Right atrium auricular region (tissue), 2 donors: ENCODE measurements at places on chromosomes 11 and 22. TPM values are rescaled to one million over a fixed set of nuclear protein-coding genes. Genes with fewer than 3 reads are reported as not detected.

DNA sequence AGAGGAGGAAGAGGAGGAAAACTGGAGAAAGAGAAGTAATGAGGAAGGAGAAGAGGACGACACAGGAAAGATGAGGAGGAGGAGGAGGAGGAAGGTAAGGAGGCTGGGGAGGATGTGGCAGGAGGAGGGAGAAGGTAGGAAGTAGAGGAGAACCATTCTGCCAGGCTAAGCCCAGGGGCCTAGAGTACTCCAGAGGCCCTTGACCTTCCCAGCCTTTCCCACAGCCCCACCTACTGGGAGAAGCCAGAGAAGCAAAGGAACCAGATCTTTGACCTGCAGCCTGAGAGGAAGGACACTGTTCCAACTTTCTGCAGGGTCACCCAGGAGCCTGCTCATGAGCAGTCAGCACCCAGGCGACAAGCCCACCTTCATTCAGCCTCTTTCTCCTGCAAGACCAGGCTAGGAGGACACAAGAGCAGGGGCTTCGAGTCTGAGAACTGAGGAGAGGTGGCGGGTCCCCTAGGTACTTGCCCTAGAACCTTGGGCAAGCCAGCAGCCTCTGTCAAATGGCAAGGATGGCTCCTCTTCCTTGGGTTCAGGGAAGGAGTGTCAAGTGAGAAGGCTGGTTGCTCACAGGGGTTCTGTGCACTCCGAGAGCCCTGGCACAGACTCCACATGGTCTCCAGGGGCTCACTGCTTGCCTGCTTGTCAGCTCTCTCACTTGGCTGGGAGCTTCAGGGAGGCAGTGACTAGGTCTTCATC, 27.9 kb upstream of the OAF start:
- no peak overlapping the region for H3K4me3 ChIP-seq
- H3K27ac ChIP-seq, result peak overlapping the region; percentile 70
- H3K4me1 ChIP-seq, result no peaks in the 10 kb centered on the region
- no peaks in the 10 kb centered on the region for H3K27me3 ChIP-seq
- H3K36me3 ChIP-seq, result no peaks in the 10 kb centered on the region

DNA sequence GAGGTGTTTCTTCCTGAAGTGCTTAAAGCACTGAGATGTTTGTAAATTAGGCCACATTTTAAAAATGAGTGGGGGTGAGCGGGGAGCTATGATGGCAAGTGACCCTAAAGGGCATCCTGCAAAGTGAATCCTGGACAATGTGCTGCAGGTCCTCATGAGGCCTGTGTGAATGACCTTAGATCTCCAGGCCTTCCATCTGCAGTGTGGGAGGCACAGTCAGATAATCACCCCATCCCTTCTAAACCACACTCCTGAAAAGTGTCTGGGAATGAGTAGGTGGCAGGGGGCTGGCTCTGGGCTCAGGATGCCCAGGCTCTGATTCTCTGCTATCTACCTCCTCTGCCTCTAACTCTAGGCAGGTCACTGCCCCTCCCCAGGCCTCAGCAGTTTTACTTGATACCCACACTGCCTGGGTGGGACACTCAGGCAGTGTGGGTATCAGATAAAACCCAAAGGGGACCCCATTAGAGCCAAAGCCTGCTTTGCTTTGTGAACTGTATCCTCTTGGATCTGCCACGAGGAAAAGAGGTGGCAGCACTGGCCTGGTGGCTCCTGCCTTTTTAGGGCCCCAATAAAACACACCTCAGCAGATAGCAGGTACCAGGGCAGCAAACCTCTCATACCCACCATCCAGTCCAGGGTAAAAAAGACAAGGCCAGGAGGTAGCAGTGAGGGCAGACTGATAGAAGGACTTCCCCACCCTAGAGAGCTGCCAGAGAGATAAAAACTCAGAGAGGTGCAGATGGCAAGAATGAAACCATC, 10.5 kb downstream of the STARD10 start:
- no peaks in the 10 kb centered on the region for H3K4me1 ChIP-seq
- H3K27ac ChIP-seq, result no peak overlapping the region
- H3K4me3 ChIP-seq, result no peak overlapping the region
- no peaks in the 10 kb centered on the region for H3K36me3 ChIP-seq

DNA sequence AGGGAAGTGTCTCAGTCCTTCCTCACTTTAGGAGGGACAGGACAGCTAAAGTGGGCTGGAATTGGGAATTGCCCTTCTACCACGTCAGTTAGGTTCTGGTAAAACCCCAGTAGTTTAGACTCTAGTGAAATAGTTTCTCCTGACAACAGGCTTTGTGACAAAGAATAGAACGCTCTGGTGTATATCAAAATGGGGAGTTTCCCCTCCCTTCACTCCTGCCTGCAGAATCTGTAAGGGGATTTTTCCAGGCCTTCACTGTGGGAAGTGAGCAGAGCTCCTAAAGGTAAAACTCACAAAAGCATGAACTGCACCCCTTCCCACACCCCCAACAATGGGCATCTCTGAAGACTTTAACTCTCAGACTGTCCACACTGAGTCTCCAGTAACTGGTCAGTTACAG, 460.9 kb upstream of the LRRC4C start:
- no peak overlapping the region for H3K4me3 ChIP-seq
- H3K27me3 ChIP-seq, result no peaks in the 10 kb centered on the region
- no peaks in the 10 kb centered on the region for H3K4me1 ChIP-seq
- no peaks in the 10 kb centered on the region for H3K36me3 ChIP-seq
- DNase-seq, result no peak
- no peak overlapping the region for H3K27ac ChIP-seq

CASP1 gene
- total RNA-seq, result 6.1 TPM

OR56A3 gene
- not detected for total RNA-seq

OR8D4 gene
- not detected for total RNA-seq

APOA5 gene
- total RNA-seq, result not detected

ARAP1 gene
- 83.8 TPM for total RNA-seq

TIMM8B gene
- 54.3 TPM for total RNA-seq
